GM12864 (cell line): ENCODE measurements at places on chromosomes 6 and 20.

DNA sequence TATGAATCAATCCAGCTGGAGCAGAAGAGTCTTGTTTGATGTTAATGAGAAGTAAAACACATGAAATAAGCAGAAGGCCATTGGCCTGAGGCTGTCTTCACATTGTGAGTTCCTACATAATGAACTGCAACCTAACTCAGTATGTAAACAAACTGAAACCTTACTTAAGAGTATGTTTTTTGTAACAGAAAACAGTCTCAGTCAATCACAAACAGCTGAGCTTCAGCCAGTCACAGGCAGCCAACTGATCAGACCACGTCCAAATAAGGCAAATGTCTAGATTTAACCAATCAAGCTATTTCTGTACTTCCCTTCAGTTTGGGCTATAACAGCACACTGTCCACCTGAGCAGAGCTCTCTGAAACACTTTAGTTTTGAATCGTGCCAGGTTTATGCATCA is 234.7 kb downstream of the TRDN start:
- DNase-seq, result peak; percentile 15

DNA sequence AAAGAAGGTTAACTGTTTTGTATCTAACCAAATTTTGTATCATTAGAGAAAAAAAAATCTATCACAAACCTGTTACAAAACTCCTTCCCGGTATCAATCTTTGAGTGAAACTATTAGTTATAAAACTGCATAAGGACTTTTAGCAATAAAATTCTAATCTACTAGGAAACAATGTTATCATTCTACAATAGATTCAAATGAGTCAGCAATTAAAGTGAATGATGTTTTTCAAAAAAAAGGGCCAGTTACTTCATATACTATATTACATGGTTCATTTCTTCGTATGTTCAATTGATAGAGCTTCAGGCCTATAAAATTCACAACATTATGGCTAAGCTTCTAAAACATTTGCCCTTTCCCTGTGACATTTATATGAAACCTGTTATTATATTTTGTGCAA is 15.6 kb downstream of the ASCC3 start:
- no peak for DNase-seq

- no peak for DNase-seq
Measured at GRCh38 chr6:138371720-138372119, 6.0 kb upstream of the SMIM28 start.

- DNase-seq, result no peak
Measured at GRCh38 chr20:53575481-53576194, 18.0 kb downstream of the ZNF217 start.

GRCh38 chr20:25251558-25251957 is 3.7 kb downstream of the PYGB start:
- no peak for DNase-seq

DNA sequence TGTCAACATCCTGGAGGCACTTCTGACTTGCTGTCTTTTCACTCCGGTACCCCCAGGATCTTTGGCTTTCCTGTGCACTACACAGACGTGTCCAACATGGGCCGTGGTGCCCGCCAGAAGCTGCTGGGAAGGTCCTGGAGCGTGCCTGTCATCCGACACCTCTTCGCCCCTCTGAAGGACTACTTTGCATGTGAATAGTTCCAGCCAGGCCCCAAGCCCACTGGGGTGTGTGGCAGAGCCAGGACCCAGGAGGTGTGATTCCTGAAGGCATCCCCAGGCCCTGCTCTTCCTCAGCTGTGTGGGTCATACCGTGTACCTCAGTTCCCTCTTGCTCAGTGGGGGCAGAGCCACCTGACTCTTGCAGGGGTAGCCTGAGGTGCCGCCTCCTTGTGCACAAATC is 12.0 kb upstream of the MAPRE1 start:
- no peak for DNase-seq

GRCh38 chr6:144304223-144304848 is 19.2 kb downstream of the UTRN start:
- DNase-seq, result no peak

DNA sequence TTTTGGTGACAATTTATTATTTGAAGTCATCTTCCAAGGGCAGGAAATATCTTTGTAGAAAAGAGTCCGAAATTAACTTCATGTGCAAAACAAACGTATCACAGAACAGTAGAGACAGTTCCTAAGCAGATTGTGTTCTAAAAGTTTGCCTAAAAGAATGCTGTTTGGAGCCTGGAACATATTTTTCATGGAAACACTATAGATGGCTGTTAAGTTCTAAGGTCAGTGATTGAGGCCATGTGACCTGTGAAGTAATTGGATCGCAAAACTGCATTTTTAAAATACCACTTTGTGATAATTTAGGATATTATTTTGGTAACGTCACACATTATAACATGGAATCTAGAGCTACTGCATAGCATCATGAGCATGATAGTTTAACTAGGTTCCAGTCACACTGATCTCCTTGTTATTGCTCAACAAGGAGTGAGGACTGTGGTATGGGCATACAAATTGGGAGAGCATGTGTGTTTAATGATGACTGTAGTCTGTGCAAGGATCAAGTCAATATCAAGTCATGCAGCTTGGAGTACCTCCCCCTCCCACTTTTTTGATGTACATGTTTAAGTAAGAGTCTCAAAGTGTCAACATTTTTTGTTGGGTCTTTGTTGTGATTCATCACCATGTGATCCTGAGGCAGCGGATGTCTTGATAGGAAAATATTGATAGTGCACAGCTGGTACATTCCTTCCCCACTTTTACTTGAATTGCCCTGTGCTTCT is 609.3 kb upstream of the CITED2 start:
- no peak for DNase-seq

DNA sequence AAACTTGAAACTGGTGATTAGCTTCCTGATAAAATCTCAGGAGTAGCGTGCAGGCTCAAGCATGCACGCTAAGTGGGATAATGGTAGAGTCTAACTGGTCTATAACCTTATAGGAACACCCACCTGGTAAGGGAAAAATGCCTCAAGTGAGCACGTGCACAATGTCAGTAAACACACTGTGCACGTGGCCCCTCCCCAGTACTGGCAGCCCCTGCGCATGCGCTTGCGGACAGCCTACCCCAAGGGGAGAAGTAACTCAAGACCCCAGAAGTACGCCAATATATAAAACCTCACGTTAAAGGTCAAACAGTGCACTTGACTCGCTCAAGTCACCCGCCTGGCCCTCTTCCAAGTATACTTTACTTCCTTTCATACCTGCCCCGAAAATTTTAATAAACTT is 23.1 kb upstream of the DOK5 start:
- DNase-seq, result no peak

DNA sequence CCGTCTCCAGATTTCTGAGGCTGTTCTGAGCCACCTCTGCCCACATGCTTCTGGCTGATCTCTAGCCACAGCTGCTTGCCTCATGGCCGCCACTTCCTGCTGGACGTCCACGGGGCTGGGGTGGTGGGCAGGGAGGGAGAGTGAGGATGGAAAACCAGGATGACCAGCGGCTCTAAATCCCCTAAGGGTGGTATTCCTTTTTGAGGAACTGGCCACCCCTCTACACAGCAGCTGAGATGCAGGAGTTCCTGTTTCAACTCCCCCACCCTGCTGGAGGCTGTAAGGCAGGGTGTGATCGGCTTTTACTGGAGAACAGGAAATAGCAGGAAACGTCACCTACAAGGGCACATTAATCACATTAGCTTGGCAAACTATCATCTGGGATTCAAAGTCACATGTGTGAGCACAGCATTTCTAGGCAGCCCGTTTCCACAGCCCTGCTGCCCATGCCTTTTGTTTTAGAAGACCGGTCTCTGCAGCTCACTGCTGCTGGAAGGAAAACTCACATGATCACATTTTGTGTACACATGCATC is 181.6 kb upstream of the ECI2 start:
- no peak for DNase-seq

DNA sequence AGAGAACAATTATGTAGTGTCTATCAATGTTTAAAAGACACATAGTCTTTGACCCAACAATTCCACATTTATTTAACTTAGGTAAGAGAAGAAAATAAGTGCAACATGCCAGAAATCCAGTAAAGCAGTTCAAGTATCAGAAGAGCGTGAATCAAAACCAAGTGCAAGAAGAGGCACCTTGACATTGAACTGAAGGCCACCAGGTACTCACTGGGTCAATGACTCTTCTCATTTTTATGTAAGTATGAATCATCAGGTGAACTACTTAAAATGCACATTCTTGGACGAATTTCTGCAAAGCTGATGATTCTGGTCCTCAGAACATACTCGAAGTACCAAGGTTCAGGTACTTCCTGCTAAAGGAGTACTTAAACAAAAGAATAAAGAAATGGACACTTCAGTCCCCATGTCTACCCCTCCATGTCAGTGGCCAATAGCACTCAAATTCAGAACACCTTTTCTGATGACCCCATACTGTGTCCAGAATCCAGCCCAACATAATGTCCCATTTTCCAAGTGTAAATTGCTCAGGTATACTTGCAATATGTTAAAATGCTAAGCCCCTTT is 481.9 kb downstream of the GJA1 start:
- DNase-seq, result no peak

DNA sequence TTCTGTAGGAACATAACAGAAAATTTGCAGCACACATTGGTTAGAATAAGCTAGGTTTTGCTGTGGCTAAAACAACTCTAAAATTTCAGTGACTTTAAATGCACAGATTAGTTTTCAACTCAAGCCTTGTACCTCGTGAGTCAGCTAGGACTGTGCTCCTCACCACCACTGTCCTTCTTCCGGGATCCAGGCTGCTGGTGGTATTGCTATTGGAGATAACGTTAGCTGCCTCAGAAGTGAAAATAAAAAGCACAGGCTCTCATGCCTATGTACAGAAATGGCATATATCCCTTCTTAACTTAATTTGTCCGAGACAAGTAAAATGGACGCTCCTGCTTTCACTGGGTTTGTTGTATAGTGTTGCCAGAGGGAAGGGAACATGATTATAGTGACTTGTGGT is 931.1 kb upstream of the EYS start:
- DNase-seq, result no peak

GRCh38 chr6:145704143-145704781 is 31.1 kb downstream of the EPM2A start:
- no peak for DNase-seq

DNA sequence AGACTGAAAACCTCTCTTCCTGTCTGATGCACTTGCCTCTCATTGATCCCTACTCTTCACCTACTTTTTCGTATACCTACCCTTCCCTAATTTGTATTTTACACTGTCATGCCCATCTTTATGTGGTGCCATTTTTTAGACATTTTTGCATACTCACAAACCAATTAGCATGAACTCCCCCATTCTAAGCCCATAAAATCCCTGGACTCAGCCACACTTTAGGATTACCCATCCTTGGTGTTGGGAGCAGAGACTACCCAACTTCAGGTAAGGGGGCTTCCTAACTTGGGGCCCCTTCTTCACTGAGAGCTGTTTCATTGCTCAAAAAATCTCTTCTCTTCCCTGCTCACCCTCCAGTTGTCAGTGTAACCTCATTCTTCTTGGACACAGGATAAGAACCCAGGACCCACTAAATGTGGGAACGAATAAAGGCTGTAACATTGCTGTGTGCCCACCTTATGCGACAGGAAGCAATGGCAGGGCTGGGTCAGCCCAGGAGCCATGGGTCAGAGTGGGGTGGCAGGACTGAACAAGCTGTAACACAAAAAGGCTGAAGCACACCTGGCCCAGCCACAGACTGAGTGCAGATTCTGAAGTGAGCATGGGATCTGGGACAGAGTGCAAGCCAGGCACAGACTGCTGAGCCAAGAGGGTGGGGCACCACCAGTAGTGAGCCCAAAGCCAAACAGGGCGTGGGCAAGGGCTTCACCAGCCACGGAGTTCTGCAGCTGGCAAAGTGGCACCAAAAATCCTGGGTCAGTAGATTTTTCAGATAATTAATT is 789.1 kb upstream of the HS3ST5 start:
- DNase-seq, result no peak

DNA sequence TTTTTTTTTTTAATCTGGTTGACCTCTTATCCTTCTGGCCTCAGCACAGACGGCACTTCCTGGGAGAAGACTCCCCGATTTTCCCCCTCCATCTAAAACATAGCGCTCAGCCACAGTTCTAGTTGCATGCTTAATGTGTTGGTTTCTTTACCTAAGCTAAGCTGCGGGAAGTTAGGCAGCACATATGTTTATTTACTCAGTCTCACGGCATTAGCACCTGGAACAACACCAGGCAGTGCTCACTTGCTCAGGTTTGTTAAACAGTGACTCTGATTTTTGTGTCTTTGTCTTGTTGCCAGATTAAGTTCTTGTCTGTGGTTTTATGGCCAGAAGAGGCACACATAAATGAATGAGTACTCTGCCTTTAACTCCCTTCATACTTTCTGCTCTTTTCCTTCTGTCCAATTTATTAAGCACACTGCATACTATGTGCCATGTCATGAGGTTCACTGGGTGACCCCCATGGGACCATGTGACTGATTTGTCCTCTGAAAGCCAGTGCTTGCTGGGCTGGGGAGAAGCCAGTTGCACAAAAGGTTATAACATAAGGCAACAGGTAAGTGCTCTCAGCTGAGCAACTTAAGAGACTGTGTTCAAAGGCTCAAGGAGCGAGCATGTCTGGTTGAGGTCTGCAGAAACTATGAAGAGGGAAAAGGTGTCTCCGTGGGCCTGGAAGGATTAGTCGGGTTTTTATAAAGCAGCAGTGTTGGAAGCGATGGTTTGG is 93.6 kb downstream of the RPP40 start:
- no peak for DNase-seq

DNA sequence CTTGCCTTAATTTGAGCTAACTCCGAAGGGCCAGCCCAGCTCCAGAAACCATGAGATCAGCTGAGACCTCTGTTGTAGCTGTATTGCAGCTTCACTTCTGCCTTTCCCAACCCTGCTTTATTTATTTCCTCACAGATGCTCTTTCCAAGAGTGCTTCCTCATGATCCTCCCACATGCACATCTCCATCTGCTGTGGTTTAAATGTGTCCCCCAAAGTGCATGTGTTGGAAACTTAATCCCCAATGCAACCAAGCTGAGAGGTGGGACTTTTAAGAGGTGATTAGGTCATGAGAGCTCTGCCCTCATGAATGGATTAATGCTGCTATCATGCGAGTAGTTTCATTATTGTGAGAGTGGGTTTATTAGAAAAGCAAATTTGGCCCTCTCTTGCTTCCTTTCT is 164.4 kb upstream of the TAB2 start:
- no peak for DNase-seq
